ENCODE measurements at places on chromosomes 5 and 9.

- no peak for DNase-seq
Measured at GRCh38 chr5:81425569-81425968, 31.6 kb upstream of the ACOT12 start.

- no peak for DNase-seq
Measured at GRCh38 chr5:175290379-175290778, 153.6 kb downstream of the DRD1 start.

- no peak for DNase-seq
Measured at GRCh38 chr5:2755076-2755680, 3.7 kb upstream of the IRX2 start.

GRCh38 chr5:122008061-122008460 is 46.3 kb downstream of the SRFBP1 start:
- no peak for DNase-seq

GRCh38 chr5:177453852-177454396 is 7.3 kb downstream of the PRR7 start:
- no peak for DNase-seq

Data from nucleus accumbens (tissue), 56 donors.